Trophoblast cell (in vitro differentiated cells and primary cell): ENCODE measurements at places on chromosomes 4 and X.
A peak's percentile ranks its signal among the peaks of the same experiment; 100 is the strongest.

GRCh38 chr4:110527156-110527555 lies 51.2 kb downstream of the ENPEP start:
- no peak for DNase-seq

DNA sequence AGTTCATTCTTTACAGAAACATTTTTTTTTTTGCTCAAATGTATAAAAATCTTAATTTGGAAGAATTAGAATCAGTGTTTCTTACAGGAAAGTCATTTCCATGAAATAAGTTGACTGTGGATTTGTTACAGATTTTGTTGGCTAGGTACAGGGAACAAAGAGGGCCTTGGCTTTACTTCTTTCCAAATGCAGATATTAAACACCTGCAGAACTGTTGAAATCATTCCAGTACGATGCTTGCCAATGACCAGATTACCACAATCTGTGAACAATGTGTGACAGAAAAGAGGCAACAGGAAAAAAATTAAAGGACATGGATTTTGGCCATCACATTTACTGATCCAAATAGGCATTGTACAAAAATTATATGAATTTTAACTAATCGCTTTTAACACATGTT lies 70.8 kb downstream of the ANXA10 start:
- no peak for DNase-seq

DNA sequence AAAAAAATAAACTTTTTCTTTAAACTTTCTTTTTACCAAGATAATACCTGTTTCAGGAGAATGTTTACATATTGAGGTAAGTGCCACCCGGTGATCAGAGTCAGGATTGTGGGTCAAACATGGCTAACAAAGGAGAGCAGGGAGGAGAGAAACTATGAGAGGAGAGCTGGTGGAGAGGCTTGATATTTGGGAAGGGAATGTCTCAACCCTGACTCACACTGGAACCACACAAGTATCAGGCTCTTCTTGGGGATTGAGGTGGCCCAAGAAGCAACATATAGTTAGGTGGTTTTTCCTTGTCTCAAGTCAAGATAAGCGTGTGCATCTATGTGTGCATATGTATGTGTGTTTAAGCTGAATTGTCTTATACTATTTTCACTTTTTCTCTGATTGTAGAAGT lies 6.7 kb downstream of the TCEAL1 start:
- no peak for DNase-seq

DNA sequence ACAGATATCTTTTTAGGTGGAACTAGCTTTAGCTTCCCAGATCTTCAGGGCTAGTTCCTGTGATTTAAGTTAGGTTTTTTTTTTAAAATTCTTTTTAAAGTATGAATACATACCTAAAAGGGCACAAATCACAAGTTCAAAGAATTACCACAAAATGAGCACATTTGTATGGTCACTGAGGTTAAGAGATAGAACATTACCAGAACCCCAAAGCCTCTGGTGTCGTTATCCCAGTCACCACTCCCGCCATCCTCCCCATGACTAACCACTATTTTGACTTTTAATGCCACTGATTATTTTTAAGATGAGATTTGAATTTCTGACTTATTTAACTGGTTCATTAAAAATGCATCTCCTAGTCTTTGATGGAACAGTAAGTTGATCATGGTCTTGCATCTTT lies 5.4 kb downstream of the PGK1 start:
- no peak for DNase-seq

DNA sequence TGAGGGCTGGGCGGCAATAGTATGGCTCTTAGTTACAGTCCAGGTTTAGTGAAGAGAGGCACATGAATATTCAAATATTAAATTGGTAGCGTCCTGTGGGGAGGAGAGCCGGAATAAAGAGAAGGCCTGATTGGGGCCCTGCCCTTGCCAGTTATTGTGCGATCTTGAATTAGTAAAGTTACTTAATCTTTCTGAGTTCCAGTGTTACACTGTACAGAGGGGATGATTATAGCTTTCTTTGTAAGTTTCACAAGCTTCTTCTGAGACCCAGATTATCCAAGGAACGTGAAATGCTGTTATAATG lies 1.2 kb downstream of the METAP1 start:
- no peak for DNase-seq

DNA sequence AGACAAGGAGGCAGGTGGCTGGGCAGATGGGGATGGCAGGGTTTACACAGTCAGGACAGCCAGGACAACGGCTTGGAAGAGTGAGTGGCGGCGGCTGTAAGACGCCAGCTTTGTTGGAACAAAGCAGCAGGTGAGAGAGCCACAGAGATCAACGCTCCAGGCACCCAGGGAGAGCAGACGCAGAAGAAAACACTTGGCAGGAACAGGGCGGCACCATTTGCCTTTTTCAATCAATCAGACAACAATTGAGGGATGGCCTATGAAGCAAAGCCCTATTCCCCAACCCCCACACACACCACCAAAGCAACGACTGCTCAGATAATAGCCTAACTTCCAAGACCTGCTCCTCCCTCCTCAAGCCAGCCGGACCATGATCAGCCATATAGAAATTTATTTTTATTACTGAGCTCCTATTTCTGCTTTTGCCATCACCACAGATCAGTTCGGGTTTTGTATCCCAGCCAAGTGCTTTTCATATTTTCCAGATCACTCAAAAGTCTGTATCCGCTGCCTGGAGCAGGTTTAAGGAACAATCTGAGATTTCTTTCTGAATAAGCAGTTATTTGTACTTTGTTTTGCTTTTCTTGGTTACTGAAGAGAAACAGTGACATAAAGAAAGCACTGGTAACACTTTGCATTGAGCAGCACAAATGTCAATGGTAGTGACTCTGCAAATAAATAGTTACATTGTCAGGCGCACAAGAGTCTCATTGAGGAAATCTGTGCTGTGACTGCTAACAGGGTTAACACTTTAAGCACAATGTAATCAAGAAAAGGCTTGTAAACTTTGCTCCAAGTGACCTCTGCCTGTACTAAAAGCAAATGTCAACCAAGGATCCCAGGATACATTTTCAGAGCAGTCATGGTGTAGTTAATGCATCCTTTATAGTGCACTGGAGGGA lies 81.8 kb upstream of the RBPJ start:
- no peak for DNase-seq

- no peak for DNase-seq
Observed at GRCh38 chr4:144757969-144758368, 112.0 kb downstream of the HHIP start.

DNA sequence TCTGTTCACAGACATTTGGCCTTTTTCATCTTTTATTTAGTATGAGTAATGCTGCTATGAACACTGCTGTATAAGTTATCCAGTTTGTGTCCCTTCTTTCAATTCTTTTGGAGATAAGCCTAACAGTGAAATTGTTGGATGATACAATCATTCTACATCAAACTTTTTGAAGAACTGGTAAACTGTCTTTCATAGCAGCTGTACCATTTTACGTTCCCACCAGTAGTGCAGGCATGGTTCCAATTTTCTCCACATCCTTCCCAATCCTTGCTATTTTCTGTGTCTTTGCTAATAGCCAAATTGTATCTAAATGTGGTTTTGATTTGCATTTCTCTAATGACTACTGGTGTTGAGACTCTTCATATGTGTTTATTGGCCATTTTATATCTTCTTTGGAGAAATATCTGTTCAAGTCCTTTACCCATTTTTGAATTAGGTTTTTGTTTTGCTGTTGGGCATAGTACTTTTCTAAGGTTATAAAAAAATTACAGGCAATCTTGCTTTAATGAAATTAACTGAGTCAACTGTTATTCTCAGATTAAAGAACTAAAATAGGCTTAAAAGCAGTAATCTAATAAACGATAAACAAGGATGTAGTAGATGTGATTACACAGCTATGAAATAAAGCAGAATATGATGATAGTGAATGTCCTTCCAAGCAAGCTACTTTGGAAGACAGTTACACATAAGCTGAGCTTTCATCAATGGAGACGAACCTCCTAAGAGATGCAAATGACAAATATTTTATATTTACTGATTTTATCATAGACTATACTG lies 57.2 kb downstream of the FBXW7 start:
- DNase-seq = no peak

DNA sequence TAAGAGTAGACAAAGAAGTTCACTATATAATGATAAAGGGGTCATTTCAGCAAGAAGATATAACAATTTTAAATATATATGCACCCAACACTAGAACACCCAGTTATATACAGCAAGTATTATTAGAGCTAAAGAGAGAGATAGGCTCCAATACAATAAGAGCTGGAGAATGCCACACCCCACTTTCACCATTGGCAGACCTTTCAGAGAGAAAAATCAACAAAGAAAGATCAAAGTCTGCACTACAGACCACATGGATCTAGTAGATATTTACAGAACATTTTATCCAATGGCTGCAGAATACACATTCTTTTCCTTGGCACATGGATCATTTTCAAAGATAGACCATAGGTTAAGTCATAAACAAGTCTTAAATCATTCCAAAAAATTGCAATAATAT lies 479.7 kb upstream of the DIAPH2 start:
- no peak for DNase-seq

GRCh38 chrX:135384161-135384836 lies 37.4 kb upstream of the SMIM10L2A start:
- DNase-seq = peak; percentile 6
